ENCODE measurements at places on chromosomes 4 and X.

- DNase-seq, result no peak
Measured at GRCh38 chr4:113434247-113434587, 327.3 kb downstream of the CAMK2D start.

DNA sequence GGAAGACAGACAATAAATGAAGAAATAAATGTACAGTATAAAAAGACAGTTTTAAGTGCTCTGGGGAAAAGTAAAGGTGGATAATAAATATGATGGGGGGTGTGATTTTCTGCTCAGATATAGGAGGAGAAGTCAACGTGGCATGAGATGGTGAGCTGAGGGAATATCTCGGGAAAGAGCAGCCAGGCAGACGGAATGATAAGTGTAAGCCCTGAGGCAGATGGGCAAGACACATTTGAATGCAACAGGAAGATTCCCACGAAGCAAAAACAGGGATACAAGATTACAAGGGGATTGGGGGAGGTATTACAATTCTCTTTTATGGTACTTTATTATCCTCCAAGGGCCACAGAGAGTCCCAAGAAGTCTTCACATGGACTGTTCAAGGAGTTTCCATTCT lies 11.1 kb downstream of the ANXA3 start:
- no peak for DNase-seq

GRCh38 chr4:103095080-103095479 lies 4.6 kb downstream of the BDH2 start:
- DNase-seq, result no peak

GRCh38 chrX:40177117-40177430 lies 79.3 kb upstream of the BCOR start:
- no peak for DNase-seq

GRCh38 chr4:138404251-138404650 lies 162.1 kb upstream of the SLC7A11 start:
- DNase-seq, result no peak

DNA sequence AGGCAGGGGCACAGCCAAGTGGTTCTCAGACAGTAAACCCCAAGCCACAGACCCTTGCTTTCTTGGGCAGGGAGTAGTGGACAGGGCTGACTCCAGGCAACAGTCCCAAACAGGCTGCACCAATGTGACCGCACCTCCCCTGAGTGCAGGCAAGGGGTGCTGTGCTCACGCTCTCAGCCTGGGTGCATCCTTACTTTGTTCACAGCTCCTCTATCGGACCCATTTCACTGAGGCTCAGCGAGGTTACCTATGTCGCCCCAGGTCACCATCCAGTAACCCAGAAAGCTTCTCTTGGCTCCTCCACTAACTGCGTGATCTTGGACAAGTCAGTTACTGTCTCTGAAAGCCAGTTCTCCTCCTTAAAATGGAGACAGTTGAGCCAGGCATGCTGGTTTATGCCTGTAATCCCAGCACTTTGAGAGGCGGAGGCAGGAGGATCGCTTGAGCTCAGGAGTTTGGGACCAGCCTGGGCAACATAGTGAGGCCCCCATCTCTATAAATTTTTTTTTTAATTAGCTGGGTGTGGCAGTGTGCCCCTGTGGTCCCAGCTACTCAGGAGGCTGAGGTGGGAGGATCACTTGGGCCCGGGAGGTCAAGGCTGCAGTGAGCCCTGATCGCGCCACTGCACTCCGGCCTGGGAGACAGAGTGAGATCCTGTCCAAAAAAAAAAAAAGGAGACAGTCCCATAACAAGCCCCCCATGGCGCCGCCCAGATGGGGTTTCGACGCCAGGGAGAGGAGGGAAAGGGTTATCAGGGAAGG lies 823 bp upstream of the MAN2B2 start:
- no peak for DNase-seq

- DNase-seq, result no peak
Measured at GRCh38 chr4:174578366-174578765, 56.1 kb upstream of the HPGD start.

DNA sequence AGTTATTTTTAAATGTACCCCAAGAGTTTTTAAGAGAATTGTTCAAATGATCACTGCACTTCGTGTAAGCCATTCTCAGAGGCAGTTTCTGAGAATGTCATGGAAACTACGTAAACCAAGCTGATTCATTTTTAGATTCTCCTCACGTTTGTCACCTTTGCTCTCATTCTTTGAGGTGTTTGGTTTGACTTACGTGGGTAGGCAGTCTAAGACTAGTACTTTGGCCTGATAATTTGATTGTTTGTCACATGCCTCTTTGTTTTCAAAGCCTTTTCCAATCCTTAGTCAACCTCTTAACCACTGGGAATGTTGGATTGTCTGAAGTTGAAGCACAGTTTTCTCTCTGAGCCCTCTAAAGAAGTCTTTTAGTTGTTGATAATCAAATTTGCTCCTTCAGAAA lies 10.5 kb downstream of the SEPTIN11 start:
- no peak for DNase-seq

DNA sequence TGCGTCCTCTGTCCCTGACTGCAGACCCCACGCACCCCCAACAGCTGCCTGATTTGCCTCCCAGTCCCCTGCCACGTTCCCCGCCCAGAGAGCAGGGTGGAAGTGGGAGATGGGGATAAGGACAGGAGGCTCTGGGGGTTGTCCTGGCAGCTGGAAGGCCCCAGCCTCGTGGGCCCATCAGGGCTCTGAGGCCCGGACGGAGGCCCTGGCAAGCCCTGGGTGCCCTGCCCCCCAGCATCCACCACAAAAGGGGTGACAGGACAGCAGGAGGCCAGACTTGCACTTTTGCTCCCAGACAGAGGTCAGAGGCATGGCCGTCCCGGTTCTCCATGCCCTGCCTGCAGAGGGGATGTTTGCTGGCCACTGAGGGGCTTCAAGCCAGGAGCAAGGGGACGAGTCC lies 4.7 kb downstream of the SH3TC1 start:
- DNase-seq, result no peak

DNA sequence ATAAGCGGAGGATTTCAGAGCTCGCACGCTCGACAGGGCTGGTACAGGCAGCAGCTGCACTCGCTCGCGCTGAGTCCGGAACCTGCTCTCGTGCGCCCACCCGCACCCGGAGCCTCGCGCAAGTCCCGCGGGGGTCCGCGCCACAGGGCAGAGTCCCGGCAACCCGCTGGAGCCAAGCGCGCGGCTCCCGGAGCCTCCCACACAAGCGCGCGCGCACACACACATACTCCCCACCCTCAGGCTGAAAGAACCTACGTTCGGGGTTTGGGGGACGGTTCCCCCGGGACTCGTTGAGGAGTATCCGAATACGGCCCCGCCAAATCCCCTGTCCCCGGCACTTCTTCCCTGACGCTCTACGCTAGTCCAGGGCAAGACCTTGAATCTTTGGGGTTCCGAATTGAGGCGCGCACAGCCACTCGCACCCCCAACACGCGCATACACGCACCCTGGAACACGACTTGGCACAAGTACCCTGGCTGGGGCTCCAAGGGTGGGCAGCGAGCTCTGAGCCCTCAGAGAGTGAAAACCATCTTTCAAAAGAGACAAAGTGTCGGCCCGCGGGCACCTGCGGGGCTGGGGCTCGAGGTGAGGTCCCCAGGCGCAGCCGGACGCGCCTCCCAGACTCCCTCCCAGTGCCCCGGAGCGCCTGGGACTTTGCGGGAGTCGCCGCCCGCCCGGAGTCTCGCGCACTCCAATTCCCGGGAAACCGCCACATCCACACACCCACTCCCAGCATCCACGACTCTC lies 952 bp downstream of the ANOS1 start:
- no peak for DNase-seq

DNA sequence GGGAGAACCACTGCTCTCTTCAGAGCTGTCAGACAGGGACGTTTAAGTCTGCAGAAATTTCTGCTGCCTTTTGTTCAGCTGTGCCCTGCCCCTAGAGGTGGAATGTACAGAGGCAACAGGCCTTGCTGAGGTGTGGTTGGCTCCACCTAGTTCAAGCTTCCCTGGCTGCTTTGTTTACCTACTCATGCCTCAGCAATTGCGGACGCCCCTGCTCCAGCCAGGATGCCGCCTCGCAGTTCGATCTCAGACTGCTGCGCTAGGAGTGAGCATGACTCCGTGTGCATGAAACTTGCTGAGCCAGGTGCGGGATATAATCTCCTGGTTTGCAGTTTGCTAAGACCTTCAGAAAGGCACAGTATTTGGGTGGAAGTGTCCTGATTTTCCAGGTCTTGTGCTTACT lies 70.9 kb downstream of the MAGEB5 start:
- DNase-seq, result no peak

DNA sequence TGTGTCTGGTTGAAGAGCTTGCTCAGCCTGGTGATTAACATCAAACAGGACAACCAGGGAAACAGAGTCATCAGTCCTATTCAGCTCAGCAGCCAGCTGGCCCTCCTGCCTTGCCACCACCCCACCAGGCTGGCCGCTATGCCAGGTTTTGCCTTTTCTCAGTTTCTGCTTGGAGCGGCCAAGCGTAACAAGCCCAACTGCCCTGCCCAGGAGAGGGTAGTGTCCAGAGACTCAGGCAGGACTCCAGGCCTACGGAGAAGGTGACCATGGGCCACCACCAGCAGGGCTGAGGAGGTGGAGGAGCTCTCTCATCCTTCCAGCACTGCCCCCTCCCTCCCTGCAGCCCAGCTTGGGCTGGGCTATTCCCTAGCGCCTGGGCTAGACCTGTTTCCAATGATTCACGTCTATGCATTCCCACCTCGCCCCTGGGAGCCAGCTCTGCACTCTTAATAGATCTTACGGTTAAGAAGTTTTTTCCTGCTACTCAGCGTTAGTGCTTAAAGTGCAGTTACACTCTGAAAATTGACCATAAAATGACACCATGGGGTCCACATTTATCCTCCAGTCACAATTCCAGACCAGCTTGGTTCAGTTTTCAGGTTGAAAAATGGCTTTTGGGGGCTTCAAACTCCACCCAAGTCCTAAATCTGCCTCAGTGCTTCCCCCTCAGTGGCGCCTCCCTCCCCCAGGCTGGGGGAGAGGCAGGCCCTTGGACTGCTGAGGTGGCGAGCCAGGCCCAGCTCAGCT lies 124.0 kb upstream of the PJA1 start:
- no peak for DNase-seq

- DNase-seq, result no peak
Measured at GRCh38 chr4:113684534-113685091, 76.9 kb downstream of the CAMK2D start.

DNA sequence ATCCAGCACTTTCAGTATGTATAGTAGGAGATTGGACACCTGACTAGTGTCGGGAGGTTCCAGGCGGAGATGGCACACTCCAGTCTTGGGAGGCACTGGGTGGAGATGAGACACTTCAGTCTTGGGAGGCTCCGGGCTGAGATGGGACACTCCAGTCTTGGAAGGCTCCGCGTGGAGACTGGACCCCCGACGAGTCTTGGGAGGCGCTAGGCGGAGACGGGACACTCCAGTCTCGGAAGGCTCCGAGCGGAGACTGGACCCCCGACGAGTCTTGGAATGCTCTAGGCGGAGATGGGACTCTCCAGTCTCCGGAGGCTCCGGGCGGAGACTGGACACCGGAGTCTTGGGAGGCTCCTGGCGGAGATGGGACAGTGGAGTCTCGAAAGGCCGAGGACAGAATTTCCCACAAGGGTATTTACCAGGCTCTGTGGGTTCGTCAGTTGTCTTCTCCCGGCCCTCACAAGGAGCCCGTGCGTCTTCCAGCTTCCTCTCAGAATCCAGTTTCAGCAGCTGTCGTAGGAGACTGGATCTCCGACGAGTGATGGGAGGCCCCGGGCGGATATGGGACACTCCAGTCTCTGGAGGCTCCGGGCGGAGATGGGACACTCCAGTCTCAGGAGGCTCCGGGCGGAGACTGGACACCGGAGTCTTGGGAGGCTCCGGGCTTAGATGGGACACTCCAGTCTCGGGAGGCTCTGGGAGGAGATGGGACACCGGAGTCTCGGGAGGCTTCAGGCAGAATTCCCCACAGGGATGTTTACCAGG lies 952 bp downstream of the FAM47A start:
- no peak for DNase-seq

GRCh38 chr4:55868581-55869090 lies 15.2 kb downstream of the EXOC1 start:
- DNase-seq, result no peak

DNA sequence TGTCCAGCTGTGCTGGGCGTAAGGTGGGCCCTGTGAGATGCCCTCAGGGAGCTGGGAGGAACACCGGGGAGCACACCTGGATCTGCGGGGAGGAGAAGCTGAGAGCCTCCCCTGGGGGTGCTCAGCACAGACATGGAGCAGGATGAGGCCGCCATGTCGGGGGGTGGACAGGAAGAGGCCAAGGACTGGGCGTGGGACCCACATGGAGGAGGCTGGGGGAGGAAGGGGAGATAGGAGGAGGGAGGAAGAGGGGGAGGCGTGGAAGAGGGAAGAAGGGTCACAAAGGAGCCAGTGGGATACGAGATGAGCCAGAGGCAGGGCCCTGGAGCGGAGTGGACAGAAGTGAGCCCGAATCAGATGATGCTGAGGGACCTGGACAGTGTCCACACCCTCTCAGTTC lies 66.3 kb downstream of the ZFYVE28 start:
- no peak for DNase-seq

DNA sequence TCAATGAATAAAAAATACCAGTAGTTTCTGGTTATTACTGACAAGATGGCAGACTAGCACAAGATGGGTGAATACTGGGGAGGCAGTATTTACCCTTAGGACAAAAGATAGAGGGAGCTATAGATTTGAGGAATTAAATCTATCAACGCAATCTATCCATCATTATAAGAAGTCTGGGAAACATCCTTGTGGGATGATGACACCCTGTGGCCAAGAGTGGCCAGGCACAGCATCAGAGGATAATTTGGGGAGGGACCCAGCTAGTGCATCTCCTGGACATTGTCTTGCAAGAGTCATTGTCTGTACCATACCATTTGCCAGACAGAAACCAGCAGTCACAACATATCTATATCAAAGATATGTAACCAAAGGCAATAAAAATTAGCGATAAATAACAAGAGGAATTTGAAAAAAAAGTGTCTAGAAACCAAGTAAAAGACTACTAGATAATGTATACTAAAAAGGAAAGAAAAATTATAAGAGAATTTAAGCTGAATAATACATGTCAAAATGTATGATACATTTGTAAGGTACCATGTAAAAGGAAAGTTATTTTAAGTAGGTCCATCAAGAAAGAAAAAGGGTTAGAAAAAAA lies 22.9 kb downstream of the KCTD8 start:
- no peak for DNase-seq

DNA sequence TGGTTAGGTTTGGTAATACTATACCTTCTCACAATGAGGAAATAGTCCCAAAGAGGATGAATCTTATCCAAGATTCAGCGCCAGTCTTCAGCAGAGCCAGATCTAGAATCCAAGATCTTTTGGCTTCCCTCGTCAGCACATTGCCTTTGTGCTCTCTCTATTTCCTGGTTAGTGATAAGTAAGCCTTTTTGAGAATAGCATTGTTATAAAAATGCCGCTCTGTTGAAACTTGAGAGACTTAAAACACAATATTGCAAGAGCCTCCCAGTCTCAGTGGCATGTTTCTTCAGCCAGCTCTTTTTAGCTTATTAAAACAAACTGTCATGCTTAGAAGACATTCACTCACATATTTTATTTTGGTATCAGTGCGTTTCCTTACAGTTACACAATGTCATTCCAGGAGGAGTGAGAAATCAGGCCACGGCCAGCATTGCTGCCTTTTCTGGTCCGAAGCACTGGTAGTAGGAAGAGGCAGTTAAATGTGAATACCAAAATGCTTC lies 141.4 kb downstream of the KLHL8 start:
- no peak for DNase-seq

Data from NCI-H187 (cell line).